ENCODE measurements at places on chromosomes 1 and 21.

- DNase-seq: no peak
Measured at GRCh38 chr1:48738356-48738755, 38.3 kb downstream of the BEND5 start.

DNA sequence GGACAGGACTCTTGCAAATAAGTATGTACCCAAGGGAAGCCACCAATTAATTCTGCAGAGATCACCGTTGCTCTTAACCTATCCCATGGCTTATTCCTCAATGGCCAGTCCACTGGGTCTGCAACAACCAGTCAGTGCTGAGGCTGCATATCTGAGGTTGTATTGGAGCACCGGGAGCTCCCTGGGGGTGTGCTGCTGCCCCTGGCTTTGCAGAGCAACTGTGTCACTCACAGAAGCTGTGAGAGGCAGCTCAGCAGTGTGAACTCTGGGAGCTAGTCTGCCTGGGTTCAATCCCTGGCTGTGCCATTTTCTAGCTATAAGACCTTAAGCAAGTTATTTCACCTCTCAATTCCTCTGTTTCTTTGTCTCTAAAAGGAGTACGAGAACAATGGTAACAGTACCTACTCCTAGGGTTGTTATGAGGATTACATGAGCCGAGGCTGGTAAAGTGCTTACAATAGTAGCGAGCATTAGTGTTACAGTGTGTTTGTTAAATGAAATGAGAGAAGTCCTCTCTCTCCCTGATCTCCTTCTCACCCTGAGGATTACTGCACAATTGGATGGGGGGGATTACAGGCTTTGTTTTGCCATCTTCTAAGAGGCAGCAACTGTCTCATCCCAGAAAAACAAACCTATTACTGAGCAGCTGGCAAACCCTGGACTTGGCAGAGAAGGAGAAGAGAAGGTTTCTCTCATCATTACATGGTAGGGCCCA lies 3.6 kb downstream of the RXRG start:
- no peak for DNase-seq

- no peak for DNase-seq
Measured at GRCh38 chr1:46516200-46516950, 26.7 kb downstream of the DMBX1 start.

- DNase-seq: no peak
Measured at GRCh38 chr1:49340576-49340975, 563.9 kb upstream of the BEND5 start.

DNA sequence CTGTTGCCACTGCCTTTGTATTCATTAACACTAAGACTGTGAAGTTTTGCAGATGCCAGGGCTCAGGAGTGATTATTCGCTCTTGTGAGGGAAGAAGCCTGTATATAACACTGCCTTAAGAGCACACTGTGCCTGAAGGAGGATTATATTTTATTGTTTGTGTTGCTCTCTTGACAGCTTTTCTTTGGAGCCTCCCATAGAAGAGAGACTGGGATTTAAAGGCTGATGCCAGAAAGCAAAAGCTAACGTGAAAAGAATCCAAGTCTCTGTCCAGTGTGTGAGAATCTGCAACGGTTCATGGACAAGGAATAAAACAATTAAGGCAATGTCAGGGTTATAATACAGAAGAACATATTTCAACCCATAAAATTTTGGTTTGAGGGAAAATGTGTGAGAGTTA lies 316.8 kb downstream of the NFIA start:
- no peak for DNase-seq

DNA sequence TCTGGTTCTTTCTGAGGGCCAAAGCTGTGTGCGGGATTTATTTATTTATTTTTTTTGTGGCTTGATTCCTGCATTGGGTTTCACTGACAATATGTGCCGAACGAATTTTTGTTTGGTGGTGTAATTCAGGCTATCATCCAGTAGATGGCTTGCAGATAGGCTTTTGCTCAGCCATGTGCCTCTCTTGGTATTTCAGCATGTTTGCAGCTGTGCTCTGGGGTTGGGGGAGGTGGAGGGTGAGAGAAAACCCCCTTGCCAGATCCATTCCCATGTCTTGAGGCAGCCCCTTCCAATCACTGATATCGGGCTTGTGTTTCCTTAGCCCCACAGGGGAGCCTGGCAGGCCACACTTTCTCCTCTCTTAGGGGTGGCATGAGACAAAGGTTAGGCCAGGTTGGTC lies 302.4 kb downstream of the PTGER3 start:
- DNase-seq: peak; percentile 14

GRCh38 chr1:222975472-222976122 lies 160.8 kb downstream of the DISP1 start:
- no peak for DNase-seq

- peak; percentile 2 for DNase-seq
Measured at GRCh38 chr1:83845437-83846071, 153.4 kb downstream of the TTLL7 start.

- DNase-seq: no peak
Measured at GRCh38 chr1:89279011-89279466, 6.4 kb upstream of the GBP5 start.

DNA sequence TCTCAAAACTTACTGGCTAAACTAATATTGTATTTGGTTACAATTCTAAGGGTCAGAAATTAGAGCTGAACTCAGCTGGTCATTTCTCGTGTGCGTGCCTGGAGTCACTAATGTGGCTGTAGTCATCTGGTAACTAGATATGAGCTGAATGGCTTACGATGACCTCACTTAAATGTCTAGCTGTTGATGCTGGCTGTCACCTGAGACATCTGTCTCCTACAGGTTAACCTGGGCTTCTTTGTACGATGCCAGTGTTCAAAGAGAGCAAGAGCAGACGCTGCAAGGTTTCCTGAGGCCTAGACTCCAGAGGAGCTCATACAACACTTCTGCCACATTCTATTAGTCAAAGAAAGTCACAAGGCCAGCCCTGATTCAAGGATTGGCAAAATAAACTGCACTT lies 17.1 kb upstream of the ALG6 start:
- no peak for DNase-seq

DNA sequence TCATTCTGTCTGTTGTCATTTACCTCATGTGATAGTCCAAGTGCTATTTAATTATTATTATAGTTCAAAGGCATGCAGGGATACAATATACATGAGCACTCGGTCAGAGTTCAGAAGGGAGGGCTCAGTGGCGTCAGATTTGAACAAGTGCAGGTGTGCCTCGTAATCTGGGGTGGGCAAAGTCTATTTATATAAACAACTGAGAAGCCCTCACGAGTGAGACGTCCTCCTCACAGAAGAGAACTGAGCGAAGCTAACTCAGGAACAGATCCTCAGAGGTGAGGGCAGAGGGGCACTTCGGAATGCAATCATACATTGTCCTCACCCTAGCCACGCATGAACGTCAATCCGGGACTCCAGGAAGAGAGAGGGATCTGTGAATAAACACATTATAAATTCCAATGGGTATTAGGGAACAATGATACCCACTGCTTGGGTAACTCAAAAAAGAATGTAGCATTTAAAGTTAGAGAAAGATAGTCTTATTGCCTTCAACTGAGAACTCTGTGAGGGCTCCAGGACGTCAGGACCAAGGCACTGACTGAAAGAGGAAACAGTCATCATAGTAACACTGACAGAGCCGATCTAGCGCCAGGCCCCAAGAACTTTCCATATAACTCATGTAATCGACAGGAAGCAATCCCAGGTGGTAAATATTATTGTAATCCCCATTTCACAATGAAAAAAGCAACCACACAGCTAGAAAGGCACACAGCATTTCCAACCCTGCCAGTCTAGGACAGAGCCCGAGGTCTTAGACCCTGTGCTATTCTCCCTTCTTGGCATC lies 127.1 kb upstream of the B3GALT2 start:
- DNase-seq: no peak

DNA sequence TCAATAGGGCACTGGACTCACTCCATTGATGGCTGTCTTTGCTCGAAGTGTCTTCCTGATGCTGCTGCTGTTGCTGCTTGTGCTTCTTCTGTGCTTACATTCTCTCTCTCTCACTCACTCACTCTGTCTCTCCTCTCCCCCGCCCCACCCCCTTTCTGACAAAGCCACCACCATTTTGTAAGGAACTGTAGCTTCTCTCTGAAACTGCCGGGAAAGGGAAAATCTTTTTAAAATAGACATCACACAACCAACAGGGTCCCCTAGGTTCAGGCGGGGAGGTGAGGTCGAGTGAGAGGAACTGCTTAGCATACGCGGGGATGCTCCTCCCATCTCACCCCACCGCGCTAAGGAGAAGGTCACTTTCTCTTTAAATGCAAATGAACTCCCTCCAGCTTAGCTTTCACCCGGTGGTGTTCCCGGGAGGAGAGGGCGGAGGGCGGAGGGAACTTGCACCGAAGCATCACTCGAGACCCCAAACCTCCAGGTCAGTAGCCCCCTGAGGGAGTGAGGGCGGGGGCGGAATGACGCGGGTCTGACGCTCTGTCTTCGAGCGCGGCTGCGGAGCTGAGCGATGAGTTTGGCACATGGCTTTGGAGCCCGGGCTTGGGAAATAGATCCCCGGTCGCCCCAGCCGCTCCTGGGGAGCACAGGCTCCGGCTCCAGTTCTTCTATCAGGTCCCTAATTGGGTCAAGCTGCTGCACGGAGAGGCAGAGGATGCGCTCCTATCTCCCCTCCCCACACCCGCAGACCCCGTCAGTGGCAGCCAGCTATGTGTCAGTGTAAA lies at the start of gene CCDC28B:
Gene CCDC28B, plus strand, starts transcription at position 370 of the 785 bp plus-strand sequence. CDS start 1,341 bp downstream, outside the sequence.
- no peak for DNase-seq

DNA sequence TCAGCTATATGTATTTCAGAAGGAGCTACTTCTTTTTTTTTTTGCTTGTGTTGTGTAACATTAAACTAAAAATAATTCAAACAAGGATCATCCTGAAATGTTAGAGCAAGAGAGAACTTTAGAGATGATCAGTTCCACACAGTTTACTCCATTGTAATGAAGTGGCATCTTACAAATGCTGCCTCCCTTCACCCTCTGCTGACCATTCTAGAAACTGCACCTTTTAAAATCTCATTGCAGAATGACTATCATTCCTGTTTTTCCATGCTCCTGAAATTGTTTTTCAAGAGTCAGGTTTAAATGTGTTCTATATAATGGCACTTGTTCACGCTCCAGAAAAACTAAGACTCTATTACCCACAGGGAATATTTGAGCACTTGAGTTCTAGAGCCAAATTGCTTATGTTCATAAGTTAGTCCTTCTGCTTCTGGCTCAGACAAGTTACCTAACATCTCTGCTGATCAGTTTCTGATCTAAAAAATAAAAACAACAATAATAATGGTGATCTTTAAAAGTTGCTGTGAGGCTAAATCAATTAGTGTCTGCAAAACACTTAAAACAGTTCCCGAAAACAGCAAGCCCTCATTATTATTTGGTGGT lies 21.5 kb upstream of the SLC44A5 start:
- DNase-seq: peak; percentile 28

DNA sequence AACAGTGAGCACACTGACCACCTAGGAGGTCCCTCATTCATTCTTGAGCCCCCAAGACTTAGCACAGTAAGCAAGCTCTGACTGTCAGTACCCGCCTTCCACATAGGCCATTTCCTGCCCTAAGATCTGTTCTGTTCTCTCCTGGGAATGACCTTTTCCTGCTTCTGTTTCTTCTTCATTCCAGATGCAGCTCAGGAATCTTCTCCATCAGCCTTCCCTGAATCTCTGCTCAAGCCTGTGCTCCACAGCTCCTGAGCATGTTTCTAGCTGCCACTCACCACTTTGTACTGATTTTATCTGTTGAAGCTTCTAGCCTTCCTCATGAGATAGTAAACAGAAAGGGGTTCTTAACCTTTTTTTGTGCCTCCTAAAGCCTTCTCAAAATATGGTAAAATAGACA lies 56.6 kb downstream of the ZNF281 start:
- DNase-seq: no peak

GRCh38 chr1:48229317-48229716 lies 6.8 kb downstream of the SLC5A9 start:
- no peak for DNase-seq

- no peak for DNase-seq
Measured at GRCh38 chr1:164709541-164710278, 150.7 kb downstream of the PBX1 start.

GRCh38 chr1:157310401-157310800 lies 172.2 kb upstream of the ETV3 start:
- DNase-seq: no peak

DNA sequence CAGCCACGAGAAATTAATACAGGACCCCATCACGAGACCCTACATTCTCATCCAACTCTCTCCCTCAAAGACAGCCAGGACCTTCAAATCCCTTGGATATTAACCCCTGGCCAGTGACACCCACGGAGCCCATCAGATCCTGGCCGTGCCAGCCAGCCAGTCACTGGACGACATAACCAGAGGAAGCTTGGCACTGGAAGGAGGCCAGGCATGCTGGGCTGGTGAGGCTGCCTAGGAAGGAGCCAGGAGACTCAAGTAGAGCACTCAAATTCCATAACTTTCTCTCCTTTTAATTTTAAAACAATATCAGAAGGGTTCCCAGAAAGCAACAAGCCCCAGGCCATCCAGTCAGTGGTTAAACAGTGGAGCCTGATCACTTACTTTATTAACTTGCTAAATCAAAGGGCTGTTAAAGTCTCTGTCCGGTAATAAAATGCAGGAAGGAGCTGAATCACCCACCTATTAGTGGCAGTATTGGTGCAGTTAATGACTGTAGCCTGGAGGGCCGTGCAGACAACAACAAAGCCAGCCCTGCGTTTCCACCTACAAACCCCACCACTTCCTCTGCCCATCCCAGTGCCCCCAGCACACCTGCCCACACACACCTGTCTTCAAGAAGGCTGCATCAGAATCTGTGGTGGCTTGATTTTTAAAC lies 78.0 kb downstream of the HIVEP3 start:
- DNase-seq: no peak

DNA sequence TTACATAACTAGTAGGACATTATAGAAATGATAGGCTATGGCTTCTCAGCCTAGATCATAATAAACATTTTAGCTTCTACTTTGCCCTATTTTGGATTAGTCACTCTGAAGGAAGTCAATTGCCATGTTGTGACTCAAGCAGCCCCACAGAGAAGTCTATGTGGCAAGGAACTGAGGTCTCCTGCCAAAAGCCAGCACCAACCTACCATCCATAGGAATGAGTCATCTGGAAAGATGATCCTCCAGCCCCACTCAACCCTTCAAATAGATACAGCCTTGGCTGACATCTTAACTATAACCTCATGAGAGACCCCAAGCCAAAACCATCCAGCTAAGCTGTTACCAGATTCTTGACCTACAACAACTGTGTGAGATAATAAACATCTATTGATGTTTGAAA lies 76.3 kb upstream of the BEND5 start:
- no peak for DNase-seq

- DNase-seq: no peak
Measured at GRCh38 chr21:44489962-44490361, 34.7 kb downstream of the LRRC3 start.

GRCh38 chr1:1106510-1107221 lies 9.2 kb downstream of the C1orf159 start:
- DNase-seq: no peak

DNA sequence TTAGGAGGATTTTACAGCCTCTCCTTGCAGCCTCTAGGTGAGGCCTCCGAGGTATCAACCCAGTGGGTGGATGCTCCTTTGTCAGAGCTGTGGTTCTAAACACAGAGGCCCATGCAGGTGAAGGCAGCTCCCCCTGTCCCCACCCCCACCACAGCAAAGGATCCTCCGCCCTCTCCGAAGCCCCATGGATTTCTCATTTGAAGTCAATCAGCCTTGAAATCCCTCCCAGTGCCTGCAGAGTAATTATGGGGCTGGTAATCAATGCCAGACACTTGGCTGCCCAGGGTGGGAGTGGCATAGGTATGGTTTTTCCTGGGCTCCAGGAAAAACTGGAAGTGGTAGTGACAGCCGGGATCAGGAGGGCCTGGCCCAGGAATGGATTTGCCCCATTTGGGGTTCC lies 119.5 kb upstream of the CSF3R start:
- DNase-seq: no peak

GRCh38 chr1:91501523-91501851 lies 836 bp downstream of the CDC7 start:
- no peak for DNase-seq

- no peak for DNase-seq
Measured at GRCh38 chr21:19981938-19982337, 1016.3 kb upstream of the NCAM2 start.

Measured in HepG2 (cell line).